ENCODE measurements at places on chromosomes 11 and 22. TPM values are rescaled to one million over a fixed set of nuclear protein-coding genes. Genes with fewer than 3 reads are reported as not detected.
A peak's percentile ranks its signal among the peaks of the same experiment; 100 is the strongest.

DNA sequence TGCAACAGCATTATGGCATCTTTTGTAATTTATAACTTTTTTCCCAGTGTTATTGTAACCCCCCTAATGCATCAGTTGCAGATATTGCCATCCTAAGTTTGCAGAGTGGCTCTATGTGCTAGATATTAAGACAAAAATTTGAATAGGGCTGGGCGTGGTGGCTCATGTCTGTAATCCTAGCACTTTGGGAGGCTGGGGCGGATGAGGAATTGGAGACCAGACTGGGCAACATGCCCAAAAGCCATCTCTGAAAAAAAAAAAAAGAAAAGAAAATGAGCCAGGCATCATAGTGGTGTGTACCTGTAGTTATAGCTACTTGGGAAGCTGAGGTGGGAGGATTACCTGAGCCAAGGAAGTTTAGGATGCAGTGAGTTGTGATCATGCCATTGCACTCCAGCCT, 50.1 kb upstream of the MUC15 start:
- no peak for DNase-seq

DNA sequence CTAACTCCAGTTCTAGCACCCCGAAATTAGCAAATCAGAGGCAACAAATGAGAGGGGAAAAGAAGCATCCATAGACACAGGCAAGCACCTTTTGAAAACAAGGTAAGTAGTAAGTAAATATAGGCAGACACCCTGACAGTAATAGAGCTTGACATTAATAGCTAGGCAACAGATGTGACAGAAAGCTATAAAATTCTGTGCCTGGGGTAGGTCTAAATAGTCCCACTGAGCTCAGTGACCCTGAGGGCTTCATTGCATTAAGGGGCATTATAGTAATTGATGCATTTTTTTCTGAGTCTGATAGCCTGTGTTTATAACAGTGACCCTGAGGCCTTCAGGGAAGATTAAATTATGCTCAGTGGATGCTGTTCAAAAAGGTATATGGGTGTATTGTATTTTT, 197.1 kb downstream of the HIPK3 start:
- DNase-seq, result no peak

DNA sequence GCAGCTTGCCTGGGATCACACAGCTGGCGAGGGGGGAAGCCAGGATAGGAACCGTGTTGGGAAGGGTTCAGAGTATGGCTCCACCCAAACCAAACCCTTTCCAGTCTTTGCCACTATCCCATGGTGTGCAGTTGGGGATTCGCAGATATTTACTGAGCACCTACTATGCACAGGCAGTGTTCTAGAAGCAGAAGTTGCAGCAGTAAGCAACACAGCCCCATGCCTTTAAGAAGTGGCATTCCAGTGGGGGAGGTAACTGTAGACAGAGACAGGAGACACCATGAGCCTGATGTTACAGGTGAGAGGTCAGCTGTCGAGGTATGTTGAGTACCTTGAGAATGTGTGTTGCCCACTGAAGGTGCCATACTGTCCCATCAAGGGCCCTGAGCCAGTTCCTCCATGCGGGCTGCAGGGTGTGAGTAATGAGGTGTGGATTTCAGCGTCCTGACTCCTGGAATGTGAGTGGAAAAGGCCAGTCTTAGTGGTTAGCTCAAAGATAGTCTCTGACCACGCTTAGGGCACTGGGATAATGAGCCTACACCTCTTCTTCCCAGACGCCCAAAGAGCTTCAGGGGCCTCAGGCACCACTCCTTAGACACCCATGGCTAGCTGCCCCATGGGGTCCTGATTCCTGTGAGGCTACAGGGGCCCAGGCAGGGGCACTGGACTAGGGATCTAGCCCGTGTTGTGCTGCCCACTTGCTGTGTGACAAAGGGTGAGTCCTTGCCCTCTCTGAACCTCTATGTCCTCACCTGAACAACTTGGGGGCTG, 71.8 kb upstream of the TP53I11 start:
- DNase-seq, result no peak

DNA sequence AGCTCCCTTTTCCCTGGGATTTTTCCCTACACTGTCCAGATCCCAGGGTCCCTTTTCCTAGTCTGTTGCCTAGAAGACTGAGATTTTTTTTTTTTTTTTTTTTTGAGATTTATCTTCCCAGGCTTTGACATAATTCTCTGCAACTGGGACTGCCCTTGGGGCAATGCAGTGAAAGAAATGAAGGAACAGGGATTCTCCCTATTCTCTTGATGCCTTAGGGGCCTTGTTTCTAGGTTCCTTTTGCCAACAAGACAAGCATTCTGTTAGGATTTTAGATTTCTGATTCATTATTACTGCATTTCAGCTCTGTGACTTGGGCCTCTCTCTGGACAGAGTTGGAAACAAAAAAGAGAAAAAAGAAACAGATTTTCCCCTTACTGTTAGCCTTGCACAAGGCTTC, 47.3 kb downstream of the QSER1 start:
- DNase-seq, result peak; percentile 82

DNA sequence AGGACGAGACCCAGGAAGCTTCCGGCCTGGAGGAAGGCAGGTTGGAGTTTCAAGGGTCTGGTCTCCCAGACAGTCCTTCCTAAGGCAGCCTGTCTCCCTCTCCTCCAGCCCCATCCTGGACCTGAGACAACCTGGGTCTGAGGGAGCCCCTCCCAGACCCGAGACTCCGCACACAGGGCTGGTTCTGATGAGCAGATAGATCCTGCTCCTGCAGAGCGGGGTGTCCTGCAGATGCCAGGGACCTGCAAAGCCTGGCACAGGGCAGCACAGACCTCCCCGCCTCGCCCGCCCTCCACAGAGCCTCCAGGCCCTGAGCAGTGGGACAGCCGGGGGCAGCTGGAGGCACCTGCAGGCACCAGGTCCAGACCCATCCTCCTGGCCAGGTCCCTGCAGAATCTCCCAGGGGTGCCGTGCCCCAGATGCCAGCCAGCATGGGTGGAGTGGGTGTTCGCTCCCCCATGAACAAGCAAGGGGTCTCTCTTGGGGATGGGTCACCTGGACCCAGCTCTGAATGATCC, 7.8 kb downstream of the PIM3 start:
- DNase-seq, result no peak

The TLCD5 gene
- total RNA-seq, result 7.8 TPM

Data from SK-MEL-5 (cell line).